ACHN (cell line): ENCODE measurements at places on chromosomes 7 and 10.

- DNase-seq = peak; percentile 50
Observed at GRCh38 chr10:34916314-34916713, 101.2 kb upstream of the PARD3 start.

DNA sequence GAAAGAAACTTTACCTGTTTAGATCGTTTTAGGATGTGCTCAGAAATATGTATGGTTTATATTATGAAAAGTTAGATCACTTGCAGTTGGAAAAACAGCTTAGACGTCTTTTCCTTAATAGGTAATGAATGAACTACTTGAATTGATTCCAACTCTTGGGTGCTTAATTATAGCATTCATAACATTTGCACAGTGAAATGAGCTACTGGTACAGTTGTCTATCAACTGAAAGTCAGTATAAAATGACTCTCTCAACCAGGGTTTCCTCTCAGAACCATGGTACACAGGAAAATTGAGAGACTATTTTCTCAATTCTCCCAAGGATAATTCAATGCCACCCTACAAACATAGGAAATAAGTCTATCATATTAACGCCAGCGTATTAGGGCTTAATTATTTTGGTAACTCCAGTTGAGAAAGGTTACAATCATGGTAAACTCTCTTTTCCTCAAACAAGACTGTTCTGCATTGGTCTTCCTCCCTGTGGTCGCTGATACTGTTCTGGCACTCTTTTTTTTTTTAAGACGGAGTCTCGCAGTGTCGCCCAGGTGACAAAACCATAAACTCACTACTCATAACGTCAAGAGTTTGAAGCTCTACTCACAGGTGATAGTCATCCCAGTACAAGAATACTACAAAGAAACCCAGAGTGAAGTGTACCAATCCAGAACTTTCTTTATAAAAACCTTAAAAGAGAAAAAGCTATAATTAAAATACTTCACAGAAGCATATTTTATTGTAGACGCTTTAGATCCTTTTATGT lies 2.0 kb downstream of the ANLN start:
- DNase-seq = peak; percentile 63

DNA sequence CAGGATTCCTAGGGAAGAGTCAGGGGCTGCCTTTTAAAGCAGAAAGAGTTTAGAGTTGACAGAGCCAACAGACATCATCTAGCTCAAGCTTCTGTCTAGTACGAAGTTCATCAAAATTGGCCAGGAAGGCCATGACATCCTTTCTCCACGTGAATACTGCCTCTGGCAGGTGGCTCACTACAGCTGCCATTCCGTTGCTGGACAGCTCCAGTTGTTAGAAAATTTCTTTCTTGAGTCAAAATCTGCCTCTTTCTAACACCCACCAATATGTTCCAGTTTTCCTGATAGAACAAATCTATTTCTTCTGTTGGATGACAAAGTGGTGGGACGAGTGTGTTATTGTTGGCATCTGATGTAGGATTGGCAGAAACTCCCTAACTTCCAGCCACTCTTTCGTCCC lies 154.9 kb downstream of the ADRA2A start:
- DNase-seq = no peak

- no peak for DNase-seq
Observed at GRCh38 chr10:63376560-63377304, 89.0 kb downstream of the JMJD1C start.

GRCh38 chr10:47418966-47419365 lies 34.9 kb upstream of the ZNF488 start:
- no peak for DNase-seq

- DNase-seq = peak; percentile 92
Observed at GRCh38 chr10:681670-682318, 7.7 kb downstream of the DIP2C start.

GRCh38 chr10:94216201-94216600 lies 146.5 kb downstream of the NOC3L start:
- no peak for DNase-seq

- peak; percentile 49 for DNase-seq
Observed at GRCh38 chr10:3067118-3067858, at the start of gene PFKP. Gene PFKP (plus strand): TSS chr10:3067548. CDS start chr10:3067596, 48 bp downstream.

DNA sequence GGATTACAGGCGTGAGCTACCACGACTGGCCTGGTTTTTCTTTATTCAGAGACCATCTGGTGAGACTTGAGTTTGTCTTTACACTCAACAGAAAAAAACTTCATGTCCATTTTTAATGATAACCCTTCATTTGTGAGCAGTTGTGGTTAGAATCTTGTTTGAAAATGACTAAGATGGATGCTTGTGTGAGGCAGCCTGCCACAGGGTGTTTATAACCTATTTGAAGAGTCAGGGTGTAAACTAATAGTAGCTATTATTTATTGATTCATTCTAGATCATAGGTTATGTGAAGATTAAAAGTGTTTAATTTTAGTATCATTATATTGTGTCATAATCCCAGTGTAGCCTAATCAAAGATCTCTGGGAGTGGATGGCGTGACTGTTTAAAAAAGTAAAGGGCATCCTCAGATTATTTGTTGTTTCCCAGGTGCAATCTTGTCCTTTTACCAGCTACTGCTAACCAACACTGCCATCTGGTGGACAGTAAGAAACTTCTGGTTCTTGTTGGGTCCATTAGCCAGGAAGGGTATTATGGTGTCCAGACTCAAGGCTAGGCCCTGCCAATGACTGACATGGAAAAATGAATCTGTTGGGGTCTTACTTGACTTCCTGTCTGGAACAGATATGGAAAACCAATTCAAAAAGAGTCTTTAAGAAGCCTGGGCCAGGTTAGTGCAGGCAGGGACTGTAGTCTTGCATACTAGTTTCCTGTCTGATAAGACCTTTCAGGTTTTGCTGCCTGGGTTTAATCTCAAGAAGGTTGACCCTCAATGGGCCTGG lies 24.9 kb downstream of the NRBF2 start:
- peak; percentile 81 for DNase-seq

DNA sequence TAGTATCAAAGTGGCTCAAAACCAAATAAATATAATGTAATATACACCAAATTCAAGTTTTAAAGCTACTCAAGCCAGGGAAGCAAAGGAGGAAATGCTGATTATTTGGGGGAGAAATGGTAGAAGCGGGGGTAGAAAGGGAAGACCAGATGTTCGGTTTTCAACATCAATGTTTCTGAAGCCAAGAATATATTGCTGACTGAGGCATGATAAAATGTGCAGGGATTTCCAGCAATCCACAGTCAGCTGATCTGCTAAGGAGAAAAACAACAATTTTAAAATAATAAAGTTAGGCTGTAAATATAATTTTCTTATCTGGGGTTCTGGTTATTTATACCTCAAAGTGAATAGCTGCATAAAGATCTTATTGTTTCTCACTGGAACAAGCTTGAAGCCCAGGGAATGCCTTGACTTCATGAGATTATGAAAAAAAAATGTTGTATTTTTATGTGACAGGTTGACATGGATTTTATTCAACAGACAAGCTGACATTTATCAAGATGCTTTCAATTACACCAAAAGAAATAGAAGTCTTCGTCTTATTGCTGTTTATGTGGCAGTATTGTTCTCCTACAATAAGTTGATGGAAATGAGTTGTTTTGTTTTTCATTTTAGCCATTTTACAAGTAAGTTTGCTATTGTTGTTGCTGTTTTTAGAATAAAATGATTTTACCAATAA lies 28.6 kb upstream of the BMPER start:
- no peak for DNase-seq

DNA sequence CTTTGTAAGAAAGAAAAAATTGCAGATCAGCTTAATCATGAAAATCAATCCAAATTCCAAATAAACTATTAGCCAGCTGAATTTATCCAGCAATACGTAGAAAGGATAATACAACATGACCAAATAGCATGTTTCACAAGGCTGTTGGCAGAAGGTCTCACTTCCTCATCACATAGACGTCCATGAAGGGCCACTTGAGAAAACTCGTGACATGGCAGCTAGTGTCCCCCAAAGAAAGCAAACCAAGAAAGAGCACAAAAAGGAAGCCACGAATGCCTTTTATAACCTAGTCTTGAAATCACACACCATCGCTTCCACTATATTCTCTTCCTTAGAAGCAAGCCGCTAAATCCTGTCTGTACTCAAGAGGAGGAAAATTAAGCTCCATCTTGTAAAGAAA lies 105.6 kb upstream of the NRBF2 start:
- no peak for DNase-seq

GRCh38 chr10:89242345-89242684 lies 9.3 kb downstream of the LIPA start:
- no peak for DNase-seq

DNA sequence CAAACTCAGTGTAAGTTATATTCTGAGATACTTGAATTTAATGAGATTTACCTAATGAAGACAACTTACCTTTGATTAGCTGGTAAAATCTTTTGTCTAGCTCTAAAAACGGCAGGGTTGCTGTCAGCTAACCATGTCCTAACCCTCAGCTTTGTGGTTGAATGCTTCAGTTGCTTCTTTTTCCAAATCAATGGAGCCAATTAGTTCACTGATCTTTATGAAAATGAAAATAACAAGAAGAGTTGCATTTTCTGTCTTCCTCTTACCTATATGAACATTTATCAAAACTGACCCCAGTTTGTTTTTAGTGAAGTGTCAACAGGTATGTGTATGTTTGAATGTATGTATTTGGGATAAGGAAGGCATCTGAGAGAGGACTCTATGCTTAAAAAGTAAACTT lies 253.1 kb upstream of the MTPN start:
- no peak for DNase-seq

GRCh38 chr7:87876869-87877234 lies 559 bp downstream of the DBF4 start:
- DNase-seq = peak; percentile 79

- DNase-seq = no peak
Observed at GRCh38 chr7:41054960-41055661, 647.8 kb downstream of the INHBA start.

DNA sequence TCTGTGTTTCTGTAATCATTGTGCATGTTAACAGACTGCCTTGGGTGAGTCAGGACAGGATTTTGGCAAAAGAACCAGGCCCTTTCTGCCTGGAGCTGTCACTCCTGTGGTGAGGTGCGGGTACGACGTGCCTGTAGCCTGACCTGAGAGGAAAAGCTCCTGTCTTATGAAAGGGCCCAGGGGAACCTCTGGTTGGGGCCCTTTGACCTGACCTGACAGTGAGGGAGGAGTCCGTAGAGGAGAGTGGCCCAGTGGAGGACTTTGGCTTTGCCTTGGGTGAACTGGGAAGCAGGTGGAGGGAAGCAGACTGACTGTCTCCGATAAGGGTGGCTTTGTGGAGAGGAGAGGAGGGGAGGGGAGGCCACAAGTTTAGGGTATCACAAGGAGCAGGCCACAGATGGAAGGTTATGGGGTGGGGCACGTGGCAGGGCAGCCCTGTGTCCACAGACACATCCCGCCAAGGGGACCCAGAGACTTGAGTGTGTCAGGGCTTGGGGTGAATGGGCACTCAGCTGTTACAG lies 6.9 kb downstream of the PFKP start:
- DNase-seq = no peak

- no peak for DNase-seq
Observed at GRCh38 chr7:125279961-125280360, 350.3 kb upstream of the POT1 start.

DNA sequence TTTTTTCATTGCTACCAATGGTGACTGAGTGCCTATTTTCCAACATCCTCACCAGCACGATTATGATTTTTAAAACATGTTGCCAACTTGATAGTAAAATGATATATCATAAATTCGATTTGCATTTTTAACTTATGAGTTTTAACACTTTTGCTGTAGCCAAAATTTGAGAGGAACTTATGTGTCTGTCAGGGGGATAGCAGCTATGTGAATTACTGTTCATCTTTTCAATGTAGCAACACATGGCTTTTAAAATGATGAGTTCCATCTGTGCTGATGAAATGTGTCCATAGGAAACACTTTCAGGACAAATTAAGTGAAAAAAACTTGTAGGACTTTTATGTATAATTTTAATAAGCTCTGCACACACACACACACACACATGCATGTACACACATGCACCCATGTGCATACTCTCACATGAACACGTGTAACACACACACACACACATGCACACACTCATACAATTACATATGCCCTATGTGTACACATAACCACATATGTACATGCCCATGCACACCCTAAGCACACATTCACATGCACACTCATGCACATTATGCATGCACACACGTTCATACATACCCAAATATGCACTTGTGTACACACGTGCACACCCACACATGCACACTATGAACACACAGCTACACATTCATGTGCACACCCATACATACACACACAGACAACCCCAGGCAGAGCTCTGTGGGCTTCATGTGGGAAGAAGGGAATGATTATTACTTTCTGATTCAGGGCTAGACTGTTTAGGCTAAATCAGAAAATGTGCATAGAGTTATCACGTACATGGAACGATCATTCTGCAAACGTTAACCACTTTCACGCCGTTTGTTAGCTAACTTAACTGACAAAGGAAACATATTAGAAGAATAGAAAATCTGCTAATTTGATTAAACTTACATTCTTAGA lies 68.9 kb downstream of the C10orf143 start:
- DNase-seq = no peak

DNA sequence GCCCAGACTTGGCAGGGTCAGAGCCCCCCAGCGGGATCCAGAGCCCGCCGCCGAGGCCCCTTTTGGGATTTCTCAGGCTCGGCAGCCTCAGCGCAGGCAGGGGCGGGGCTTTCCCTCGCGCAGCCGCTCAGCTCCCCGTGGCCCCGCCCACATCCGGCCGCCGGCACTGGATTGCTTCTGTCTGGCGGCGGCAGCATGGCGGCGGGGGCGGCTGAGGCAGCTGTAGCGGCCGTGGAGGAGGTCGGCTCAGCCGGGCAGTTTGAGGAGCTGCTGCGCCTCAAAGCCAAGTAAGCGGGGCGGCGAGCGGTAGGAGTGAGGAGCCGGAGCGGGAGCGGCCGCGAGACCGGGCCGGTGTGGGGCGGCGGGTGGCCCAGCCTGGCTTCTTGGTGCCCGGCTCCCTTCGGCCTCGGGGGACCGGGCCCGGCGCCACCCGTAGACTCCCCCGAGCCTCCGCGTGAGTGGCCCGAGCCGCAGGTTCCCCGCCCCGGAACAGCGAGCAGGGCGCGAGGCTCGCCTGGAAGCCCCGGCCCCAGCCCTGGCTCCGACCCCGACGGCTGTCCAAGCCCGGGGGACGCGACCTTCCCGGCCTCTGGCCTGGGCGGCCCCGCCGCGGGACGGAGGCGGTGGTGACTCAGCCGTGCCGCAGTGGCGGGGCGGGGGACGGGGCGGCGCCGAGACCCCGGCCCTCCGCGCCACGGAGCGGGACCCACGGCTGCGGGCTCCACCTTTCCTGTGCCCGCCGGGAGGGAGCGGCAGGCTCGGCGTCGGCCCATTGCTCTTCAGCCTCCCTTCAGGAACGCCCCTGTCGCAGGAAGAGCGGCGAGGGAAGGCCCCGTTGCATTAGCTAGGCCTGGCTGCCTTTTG lies at the start of gene GLRX3:
Gene GLRX3 (plus strand): TSS at position 166 of the 864 bp plus-strand sequence. CDS start 30 bp downstream, at position 196.
- peak; percentile 89 for DNase-seq

DNA sequence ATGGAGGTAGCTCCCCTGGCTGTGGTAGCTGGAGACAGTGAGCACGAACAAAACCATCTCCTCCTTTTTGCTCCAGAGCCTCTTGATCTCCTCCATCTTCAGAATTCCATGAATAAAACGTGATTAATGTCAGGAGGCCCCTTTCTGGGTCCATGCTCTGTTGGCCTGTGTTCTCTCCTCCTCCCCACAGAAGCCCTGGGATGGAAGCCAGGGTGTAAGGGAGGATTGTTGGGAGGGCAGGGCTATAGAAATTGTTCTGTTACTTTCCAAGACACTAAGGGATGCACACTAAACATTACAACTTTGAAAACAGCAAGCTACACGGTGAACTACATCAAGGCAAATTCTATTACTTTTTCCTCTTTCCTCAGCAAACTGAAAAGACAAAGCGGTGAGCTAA lies 96.3 kb downstream of the RNF216 start:
- no peak for DNase-seq
